ENCODE measurements at places on chromosomes 6 and 20. TPM values are rescaled to one million over a fixed set of nuclear protein-coding genes. Genes with fewer than 3 reads are reported as not detected.

The VGLL2 gene
- total RNA-seq = not detected

GRCh38 chr20:57335392-57335791 lies 5.8 kb downstream of the SPO11 start:
- H3K27ac ChIP-seq = no peak overlapping the region
- DNase-seq = no peak
- no peak overlapping the region for H3K4me3 ChIP-seq
- no peaks in the 10 kb centered on the region for H3K36me3 ChIP-seq

GRCh38 chr6:111864138-111865048 lies 8.9 kb downstream of the FYN start:
- H3K27me3 ChIP-seq = no peaks in the 10 kb centered on the region
- H3K27ac ChIP-seq = no peak overlapping the region
- no peak for DNase-seq
- H3K4me1 ChIP-seq = peaks cover 18% of the 10 kb centered on the region

GRCh38 chr20:3193806-3194616 lies 10.5 kb downstream of the DDRGK1 start:
- H3K27me3 ChIP-seq = no peaks in the 10 kb centered on the region
- H3K4me1 ChIP-seq = no peaks in the 10 kb centered on the region
- DNase-seq = no peak
- peaks cover 18% of the 10 kb centered on the region for H3K36me3 ChIP-seq

The ADGRF4 gene
- total RNA-seq = not detected

The MCHR2 gene
- not detected for total RNA-seq

The TBXT gene
- not detected for total RNA-seq

The SUMO4 gene
- total RNA-seq = 0.42 TPM

DNA sequence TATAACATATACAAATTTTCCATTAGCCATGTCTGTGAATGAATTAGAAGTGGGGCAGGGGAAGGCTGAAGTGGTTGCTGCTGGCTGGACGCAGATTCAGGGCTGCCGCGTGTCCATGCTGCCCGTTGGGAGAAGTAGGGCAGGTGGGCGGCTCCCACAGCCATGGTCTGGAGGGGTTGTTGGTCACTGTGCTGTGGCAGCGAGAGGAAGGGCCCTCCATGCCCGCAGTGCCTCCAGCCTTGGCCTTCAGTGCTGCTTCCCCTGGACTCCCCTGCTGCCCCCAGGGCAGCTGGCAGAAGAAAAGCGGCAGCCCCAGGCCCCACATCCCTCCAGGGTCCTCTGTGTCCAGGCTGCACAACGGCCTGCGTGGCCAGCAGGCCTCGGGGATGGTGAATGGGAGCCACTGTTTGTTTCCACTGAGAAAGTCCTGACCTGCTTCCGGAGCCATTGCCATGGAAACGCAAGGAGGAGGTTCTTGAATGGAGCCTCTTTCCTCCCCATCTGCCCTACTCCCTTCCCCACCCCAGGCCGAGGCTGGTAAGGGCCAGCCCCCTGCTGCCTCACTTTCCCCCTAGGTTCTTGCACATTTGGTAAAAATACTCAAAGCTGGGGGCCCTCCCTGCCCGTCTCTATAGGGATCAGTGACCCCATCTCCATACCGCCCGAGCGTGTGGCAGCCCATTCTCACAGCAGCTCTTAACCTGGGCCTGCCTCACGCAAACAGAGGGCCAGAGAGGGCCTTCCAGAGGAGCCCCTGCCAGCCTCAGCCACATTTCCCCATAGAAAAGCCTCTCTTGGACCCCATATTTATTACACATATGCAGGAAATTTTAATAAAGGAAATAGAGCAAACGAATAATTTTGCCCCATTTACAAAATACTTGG lies 113.3 kb downstream of the SASH1 start:
- no peak for DNase-seq
- H3K4me3 ChIP-seq = no peak overlapping the region
- peak overlapping the region; percentile 60 for H3K27ac ChIP-seq
- peaks cover 49% of the 10 kb centered on the region for H3K36me3 ChIP-seq
- H3K27me3 ChIP-seq = peaks cover 11% of the 10 kb centered on the region

- H3K4me1 ChIP-seq = no peaks in the 10 kb centered on the region
- H3K36me3 ChIP-seq = peaks cover 4% of the 10 kb centered on the region
- no peaks in the 10 kb centered on the region for H3K27me3 ChIP-seq
- H3K4me3 ChIP-seq = no peak overlapping the region
- no peak overlapping the region for H3K27ac ChIP-seq
- no peak for DNase-seq
Observed at GRCh38 chr20:40241596-40242343, 447.3 kb downstream of the MAFB start.

DNA sequence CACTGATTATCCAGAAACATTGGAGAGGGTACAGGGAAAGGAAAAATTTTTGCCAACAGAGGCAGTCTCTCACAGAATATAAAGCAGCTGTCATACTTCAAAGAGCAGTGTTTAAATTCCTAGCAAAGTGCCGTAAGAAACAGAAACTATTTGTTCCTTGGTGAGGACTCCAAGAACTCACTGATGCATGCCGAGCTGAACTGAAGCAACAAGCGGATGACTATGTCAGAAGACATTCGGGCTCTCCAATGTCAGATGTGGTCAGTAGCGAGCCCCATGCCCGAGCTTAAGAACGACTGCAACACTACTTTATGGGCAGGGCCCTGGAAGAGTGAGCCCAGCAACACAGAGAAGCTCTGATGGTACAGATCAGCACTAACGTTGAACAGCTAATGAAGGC lies 54.7 kb downstream of the OR2B6 start:
- H3K4me3 ChIP-seq = no peak overlapping the region
- no peak for DNase-seq
- H3K4me1 ChIP-seq = no peaks in the 10 kb centered on the region
- no peaks in the 10 kb centered on the region for H3K36me3 ChIP-seq

DNA sequence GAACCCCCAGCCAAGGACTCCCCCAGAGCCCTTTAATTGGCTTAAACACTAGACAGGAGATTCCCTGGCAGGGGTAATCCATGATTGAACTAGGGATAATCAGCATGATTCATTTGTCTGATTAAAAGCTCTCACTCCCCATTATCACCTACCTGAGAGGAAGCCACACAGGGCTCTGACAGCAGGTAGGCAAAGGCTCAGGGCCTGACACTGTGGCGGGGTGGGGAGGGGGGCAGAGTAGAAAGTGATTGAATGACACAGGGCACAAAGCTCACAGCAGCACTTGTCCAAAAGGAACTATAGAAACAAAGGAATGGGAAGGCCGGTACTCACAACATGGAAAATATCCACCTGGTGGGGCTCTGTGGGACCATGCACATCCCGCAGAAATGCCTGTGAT lies 231.6 kb downstream of the MAFB start:
- no peaks in the 10 kb centered on the region for H3K27me3 ChIP-seq
- no peak overlapping the region for H3K27ac ChIP-seq
- no peaks in the 10 kb centered on the region for H3K36me3 ChIP-seq
- no peak for DNase-seq

The FAM229B gene
- total RNA-seq = 28.8 TPM

DNA sequence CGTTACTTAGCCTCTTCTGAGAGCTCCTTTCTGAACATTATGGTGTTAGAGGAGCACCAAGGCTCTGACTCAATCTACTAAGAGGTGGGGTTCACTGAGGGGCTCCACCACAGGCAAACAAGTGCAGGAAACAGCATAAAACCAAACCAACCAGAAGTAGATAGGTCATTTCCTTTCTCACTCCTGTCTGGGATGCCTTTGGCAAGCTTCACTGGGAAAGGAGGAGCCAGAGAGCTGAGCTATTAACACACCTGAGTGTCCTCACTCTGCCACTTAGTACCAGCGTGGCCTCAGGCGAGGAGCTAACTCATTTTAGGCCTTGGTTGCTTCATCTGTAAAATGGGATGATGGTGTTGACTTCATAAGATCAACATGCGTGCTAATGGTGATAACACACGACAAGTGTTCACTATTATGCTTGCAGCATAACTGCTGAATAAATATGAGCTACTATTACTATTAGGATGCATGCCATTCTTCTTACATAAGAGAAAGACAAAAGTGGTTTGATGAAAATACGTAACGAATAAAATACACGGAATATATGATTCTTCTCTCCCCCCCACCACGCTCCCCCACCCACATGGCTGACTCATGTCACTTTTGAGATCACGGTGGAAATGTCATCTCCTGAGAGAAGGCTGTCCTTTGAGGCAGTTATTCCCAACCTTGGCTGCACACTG lies 185.4 kb downstream of the BCAS1 start:
- no peak for DNase-seq
- H3K4me3 ChIP-seq = no peak overlapping the region
- H3K36me3 ChIP-seq = peaks cover 9% of the 10 kb centered on the region
- peak overlapping the region; percentile 61 for H3K27ac ChIP-seq
- no peaks in the 10 kb centered on the region for H3K27me3 ChIP-seq
- peaks cover 31% of the 10 kb centered on the region for H3K4me1 ChIP-seq

GRCh38 chr6:169391473-169392071 lies 137.9 kb upstream of the THBS2 start:
- peaks cover 16% of the 10 kb centered on the region for H3K4me1 ChIP-seq
- no peak overlapping the region for H3K4me3 ChIP-seq
- peaks cover 9% of the 10 kb centered on the region for H3K36me3 ChIP-seq
- H3K27ac ChIP-seq = no peak overlapping the region
- no peak for DNase-seq

The STMND1 gene
- total RNA-seq = not detected

- DNase-seq = no peak
- no peak overlapping the region for H3K27ac ChIP-seq
- no peaks in the 10 kb centered on the region for H3K27me3 ChIP-seq
- H3K4me3 ChIP-seq = no peak overlapping the region
- peaks cover 34% of the 10 kb centered on the region for H3K4me1 ChIP-seq
Observed at GRCh38 chr6:11668455-11668854, 110.1 kb downstream of the ADTRP start.

- H3K36me3 ChIP-seq = no peaks in the 10 kb centered on the region
- peaks cover 14% of the 10 kb centered on the region for H3K4me1 ChIP-seq
- H3K4me3 ChIP-seq = no peak overlapping the region
Observed at GRCh38 chr6:3176562-3177355, 19.4 kb upstream of the TUBB2A start.

The OR2H2 gene
- total RNA-seq = not detected

- no peaks in the 10 kb centered on the region for H3K36me3 ChIP-seq
- DNase-seq = no peak
- H3K4me1 ChIP-seq = no peaks in the 10 kb centered on the region
- H3K27ac ChIP-seq = no peak overlapping the region
- H3K4me3 ChIP-seq = no peak overlapping the region
- H3K27me3 ChIP-seq = peaks cover 15% of the 10 kb centered on the region
Observed at GRCh38 chr6:127533011-127533410, 13.9 kb upstream of the MTCL3 start.

GRCh38 chr20:53216856-53217576 lies 244.9 kb downstream of the TSHZ2 start:
- no peak for DNase-seq
- H3K27ac ChIP-seq = no peak overlapping the region
- no peaks in the 10 kb centered on the region for H3K4me1 ChIP-seq
- no peak overlapping the region for H3K4me3 ChIP-seq
- no peaks in the 10 kb centered on the region for H3K27me3 ChIP-seq

The MLN gene
- total RNA-seq = not detected

The SEMG1 gene
- total RNA-seq = not detected

- H3K27ac ChIP-seq = no peak overlapping the region
- peaks cover 30% of the 10 kb centered on the region for H3K27me3 ChIP-seq
- DNase-seq = no peak
- H3K4me1 ChIP-seq = peaks cover 11% of the 10 kb centered on the region
- H3K4me3 ChIP-seq = no peak overlapping the region
Observed at GRCh38 chr20:10321138-10321717, 102.6 kb downstream of the SNAP25 start.

DNA sequence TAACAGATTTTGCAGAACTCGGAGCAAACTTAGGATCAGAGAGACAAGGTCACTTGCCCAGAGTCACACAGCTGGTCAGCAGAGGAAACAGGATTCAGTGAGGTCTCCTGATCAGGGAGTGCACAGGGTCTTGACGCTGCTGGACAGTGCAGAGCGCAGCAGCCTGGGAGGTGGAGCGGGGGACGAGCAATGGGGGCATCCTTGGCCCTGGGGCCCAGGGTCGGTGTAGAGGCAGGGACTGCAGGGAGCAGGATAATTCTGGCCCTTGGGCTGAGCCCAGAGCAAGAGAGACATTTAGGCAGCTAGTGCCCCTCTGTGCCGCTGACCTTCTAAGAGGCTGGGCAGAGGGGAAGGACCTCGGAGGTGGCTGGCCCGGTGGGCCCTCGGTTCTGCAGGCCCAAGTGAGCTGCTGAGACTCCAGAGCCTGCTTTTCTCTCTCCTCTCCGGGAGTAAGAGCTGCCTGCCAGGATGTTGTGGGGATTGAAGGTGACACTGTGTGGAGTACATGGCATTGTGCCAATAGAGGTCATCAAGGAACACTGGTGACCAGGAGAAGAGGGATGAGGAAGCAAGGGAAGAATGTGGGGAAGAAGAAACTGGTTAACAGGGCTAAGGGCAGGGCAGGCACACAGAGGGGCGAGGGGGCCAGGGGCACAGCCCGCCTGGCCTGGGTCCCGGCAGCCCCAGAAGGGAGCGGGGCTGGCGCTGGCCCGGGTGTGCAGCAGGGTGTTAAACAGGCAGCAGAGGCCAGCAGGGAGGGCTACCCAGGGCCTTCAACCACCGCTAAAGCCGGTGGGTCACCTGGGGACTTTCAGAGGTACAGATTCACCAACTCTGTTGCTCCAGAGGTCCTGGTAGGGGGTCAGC lies 122.0 kb downstream of the AGPAT4 start:
- H3K36me3 ChIP-seq = peaks cover 12% of the 10 kb centered on the region
- H3K4me1 ChIP-seq = no peaks in the 10 kb centered on the region
- DNase-seq = no peak
- peaks cover 3% of the 10 kb centered on the region for H3K27me3 ChIP-seq

GRCh38 chr6:157263881-157264397 lies 59.4 kb downstream of the TMEM242 start:
- H3K36me3 ChIP-seq = no peaks in the 10 kb centered on the region
- no peak overlapping the region for H3K4me3 ChIP-seq
- H3K27me3 ChIP-seq = peaks cover 15% of the 10 kb centered on the region
- no peak for DNase-seq

The C20orf141 gene
- not detected for total RNA-seq

GRCh38 chr20:33569802-33570391 lies 80.0 kb downstream of the CBFA2T2 start:
- H3K4me3 ChIP-seq = no peak overlapping the region
- H3K27me3 ChIP-seq = no peaks in the 10 kb centered on the region
- no peak for DNase-seq
- H3K36me3 ChIP-seq = no peaks in the 10 kb centered on the region
- H3K4me1 ChIP-seq = peaks cover 7% of the 10 kb centered on the region

DNA sequence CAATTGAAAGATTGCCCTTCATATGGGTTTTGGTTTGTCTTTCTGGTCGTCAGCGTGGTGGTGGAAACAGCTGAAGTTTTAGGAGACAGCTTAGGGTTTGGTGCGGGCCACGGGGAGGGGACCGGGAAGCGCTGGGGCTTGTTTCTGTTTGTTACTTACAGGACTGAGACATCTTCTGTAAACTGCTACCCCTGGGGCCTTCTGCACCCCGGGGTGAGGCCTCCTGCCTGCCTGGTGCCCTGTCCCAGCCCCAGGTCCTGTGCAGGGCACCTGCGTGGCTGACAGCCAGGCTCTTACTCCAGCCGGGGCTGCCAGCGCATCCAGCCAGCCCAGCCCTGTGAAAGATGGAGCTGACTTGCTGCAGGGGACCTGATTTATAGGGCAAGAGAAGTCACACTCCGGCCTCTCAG lies 22.8 kb downstream of the NPEPL1 start:
- H3K36me3 ChIP-seq = no peaks in the 10 kb centered on the region
- H3K27me3 ChIP-seq = peaks cover 9% of the 10 kb centered on the region
- H3K4me3 ChIP-seq = no peak overlapping the region
- H3K27ac ChIP-seq = no peak overlapping the region
- no peaks in the 10 kb centered on the region for H3K4me1 ChIP-seq
